ENCODE measurements at places on chromosomes 7 and 10.

- no peak for DNase-seq
These were observed 207.6 kb downstream of the FOXP2 start for GRCh38 chr7:114622221-114622620.

- DNase-seq: no peak
These were observed 19.4 kb downstream of the SPOCK2 start for GRCh38 chr10:72068901-72069446.

DNA sequence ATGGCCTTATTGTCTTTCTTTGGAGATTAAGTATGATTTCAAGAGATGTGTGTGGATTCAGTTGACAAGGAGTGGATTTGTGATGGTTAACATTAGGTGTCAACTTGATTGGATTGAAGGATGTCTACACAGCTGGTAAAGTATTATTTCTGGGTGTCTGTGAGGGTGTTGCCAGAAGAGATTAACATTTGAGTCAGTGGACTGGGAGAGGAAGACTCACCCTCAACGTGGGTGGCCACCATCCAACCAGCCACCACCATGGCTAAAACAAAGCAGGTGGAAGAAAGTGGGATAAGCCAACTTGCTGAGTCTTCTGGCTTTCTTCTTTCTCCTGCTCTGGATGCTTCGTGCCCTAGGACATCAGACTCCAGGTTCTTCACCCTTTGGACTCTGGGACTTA is 76.1 kb downstream of the GPR37 start:
- DNase-seq: no peak

- DNase-seq: no peak
These were observed 26.4 kb downstream of the RNF216 start for GRCh38 chr7:5754981-5755599.

DNA sequence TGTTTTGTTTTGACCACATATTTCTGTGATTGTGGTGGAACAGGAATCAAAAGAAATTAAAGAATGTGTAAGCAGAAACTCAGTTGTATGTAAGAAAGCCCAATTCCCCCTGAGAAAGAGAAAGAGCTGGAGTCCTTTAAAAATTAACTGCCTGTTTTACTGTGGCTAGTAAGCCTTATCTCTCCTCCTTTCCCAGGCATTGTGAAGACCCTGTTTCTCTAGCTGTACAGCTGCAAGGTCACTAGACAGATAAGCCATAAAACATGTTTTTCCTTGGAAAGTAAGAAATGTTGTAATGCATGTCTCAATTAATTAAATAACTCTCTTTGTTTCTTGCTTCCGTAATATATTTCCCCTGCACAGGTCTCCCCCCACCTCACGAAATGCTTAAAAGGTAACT is 53.5 kb downstream of the OR13A1 start:
- DNase-seq: no peak
